Activated CD4-positive, alpha-beta T cell treated with anti-CD3 and anti-CD28 coated beads for 1 hour (primary cell): ENCODE measurements at places on chromosomes 2 and 18.

GRCh38 chr2:39855856-39856255 lies 76.8 kb upstream of the THUMPD2 start:
- no peak for DNase-seq

- DNase-seq = no peak
Observed at GRCh38 chr2:158686210-158686691, 108.9 kb upstream of the DAPL1 start.

GRCh38 chr18:66346833-66347588 lies 256.9 kb downstream of the CDH19 start:
- no peak for DNase-seq

GRCh38 chr2:100580367-100581276 lies 17.8 kb downstream of the PDCL3 start:
- DNase-seq = peak; percentile 32

GRCh38 chr2:204170411-204170810 lies 233.8 kb downstream of the ICOS start:
- DNase-seq = no peak

GRCh38 chr2:167140767-167141166 lies 252.5 kb downstream of the XIRP2 start:
- no peak for DNase-seq

DNA sequence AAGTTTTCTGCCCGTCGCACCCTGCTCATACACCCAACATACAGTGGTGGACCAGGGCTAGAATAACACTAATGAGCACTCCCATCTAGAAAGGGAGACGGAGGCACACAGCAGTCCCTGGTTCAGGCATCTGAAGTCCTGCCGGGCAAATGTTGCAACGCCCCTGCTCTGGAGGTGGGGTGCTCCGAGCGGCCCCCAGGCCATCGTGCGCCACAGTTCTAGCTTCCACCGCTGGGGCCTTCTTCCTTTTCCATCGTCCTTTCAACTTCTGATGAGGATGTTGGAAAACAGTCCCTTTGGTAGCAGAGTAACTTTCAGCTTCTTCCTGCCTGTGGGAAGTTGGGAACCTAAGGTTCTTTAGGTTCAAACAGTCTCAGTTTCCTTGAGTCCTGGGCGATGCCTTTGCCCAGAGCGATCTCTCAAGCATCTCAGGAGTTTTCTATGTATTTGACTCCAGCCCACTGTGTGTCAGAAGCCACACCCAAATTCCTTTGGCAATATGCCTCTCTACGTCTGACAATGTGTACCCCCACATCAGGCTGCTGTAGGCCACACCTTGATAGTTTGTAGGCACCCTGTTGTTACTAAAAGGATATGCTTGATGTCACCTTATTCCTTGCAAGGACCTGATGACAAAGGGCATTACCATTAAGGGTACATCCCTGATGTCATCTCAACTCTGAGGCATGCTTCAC lies 258.8 kb downstream of the GLI2 start:
- DNase-seq = no peak

- no peak for DNase-seq
Observed at GRCh38 chr18:63757541-63757940, 17.7 kb upstream of the SERPINB7 start.

GRCh38 chr18:44778788-44779187 lies 98.1 kb downstream of the SETBP1 start:
- no peak for DNase-seq

DNA sequence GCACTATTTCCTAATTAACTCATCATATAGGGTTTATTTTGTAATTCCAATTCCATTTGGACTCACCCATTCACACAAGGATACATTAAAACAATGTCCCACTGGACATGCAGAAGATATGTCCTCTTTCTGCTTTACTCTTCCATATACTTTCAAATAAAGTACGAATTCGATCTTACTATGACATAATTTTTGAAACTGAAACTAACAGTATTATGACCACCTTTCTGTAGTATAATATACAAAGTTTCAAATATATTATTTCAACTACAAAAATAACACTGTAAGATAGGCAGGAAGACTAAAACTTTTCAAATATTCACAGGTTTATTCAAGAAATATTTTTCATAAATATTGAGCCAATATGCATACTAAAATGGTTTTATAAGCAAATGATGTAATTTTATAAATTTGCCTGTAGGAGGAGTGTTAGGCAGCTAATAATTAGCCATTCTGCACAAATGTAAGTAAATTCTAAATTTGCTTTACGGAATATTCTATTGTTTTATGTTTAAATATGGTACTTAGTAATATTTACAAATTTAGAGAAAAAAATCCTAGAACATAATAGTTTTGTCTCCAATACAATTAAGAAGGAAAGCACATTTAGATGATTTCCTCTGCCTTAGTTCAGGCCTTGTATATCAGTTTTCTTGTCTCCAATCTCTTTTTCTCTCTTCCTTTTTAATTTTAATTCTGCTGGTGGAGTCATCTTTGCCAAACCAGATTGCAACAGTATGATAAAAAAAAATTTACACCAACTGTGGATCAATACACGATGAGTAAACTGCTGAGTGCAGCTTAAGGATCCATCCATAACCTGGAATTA lies 85.9 kb downstream of the CERKL start:
- DNase-seq = no peak

DNA sequence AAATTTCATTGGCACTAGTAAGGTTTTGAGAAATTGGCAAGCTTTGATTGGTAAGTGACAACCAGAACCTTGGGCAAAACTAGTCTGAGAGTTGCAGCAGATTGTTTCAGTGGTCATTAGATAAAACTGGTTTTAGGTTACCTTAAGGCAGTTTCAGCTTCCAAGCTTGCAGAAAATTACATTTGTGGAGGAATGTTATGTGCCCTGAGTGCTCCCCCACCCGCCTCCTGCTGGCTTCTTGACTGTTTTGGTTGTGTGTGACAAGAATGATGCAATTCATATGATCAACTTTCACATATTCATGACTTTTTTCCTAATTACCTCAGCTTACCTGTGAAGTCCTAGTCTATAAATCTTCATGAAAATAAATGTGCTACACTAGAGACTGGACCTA lies 599.5 kb upstream of the ZNF804A start:
- no peak for DNase-seq

GRCh38 chr2:231359948-231360347 lies 35.6 kb upstream of the B3GNT7 start:
- no peak for DNase-seq

- no peak for DNase-seq
Observed at GRCh38 chr2:202545523-202545922, 89.2 kb upstream of the FAM117B start.
